Cortex of kidney (tissue), 1 donor: ENCODE measurements at places on chromosomes 7 and 10.

GRCh38 chr7:45888993-45889366, 692 bp downstream of the IGFBP1 start:
- DNase-seq: no peak

DNA sequence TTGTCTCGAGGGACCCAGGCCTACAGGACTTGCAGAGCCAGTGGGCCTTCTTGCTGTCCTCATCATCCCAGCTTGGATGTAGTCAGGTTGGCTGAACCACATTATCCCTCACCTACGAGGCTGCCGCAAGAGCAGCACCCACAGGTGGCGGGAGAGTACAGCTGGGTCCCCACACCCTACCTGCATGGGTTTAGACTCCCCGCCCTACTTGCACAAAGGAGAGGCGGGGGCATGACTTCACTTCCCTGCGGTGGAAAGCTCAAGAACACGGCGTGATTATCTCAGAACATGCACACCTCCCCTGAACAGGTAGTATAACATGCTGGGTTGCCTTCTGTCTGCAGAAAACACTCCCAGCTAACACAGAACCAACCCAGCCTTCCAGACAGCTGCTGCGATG, 57.5 kb downstream of the CTBP2 start:
- DNase-seq: no peak

DNA sequence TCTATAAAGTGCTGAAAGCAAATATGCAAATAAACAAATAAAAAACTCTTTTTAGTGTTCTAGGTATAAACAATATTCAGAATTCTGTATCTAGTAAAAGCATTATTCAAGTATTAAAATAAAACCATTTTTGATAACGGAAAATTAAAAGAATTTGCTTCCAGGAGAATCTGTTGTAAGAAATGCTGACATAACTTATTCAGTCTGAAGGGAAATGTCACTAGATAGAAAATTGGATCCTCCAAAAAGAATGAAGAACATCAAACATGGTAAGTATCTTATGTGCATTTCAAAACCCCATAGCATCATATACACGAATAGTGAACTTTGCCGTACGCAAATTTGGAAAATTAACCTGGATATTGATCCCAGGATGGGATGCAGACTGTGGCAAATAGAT, 506.7 kb downstream of the GLRX3 start:
- no peak for DNase-seq

- DNase-seq: no peak
Measured at GRCh38 chr10:45202242-45202641, 113.2 kb downstream of the OR13A1 start.

DNA sequence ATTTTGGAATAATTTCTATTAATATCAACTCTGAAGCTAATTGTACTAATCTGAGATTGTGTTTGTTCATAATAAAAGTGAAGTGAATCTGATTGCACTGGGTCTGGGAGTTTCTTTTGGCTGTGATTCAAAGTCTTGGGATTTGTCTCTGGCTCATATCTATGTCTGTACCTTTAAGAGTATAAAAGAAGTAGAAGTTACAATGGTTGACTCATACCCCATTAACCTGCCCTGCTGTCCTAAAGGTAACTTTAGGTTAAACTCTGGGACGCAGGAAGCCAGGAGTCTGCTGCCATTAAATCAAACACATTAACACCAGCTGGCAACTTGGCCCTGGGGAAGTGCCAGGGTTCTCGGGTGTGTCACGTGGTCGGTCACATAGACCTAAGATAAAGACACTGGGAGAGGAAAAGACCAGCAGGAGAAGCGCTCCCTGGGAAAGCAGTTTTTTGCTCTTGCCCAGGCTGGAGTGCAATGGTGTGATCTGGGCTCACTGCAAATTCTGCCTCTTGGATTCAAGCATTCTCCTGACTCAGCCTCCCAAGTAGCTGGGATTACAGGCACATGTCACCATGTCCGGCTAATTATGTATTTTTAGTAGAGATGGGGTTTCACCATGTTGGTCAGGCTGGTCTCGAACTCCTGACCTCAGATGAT, 17.8 kb downstream of the SCD start:
- no peak for DNase-seq

DNA sequence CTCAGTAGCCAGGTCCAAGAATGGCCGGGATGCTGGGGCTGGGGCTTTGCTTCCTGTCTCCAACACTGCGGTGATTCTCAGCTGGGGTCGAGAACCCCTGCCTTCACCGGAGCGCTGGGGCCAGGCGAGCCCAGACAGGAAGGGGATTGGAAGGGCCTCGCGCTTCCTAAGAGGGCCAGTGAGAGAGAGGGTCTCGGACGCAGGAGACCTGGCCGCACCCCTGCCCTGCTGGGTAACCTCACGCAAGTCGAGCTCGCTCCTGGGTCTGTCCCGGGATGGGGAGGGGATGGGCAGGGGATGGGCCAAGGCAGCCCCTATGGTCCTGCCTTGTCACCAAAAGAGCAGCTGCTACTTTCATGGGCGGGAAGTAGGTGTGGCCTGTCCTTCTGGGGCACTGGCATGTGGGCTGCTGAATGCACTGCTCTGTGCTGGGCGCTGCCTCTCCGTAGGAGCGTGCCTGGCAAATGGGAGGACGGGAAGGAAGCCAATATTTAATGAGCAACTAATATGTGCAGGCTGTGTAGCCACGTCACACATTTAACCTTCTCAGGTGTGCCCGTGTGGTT, 20.0 kb downstream of the KCNK18 start:
- no peak for DNase-seq
